Hypothalamus (tissue), 51 donors: ENCODE measurements at places on chromosomes 6 and 20.

DNA sequence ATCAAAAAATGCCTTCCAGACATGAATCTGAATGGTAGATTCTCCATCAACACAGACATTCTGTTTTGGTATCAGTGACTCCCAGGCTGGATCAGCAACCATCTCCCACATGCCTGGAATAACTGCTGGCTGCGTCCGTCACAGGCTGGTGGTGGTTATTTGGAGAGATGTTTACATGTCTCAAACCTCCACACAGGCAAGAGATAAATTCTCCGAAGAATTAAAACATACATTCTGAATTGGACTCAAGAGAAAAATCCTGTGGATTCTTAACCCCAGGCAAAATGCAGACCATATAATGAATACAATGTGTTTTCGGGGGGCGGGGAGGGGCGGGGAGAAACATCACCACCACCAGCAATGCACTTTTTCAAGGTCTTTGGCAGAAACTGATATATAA is 108.2 kb downstream of the THBS2 start:
- no peak for DNase-seq

DNA sequence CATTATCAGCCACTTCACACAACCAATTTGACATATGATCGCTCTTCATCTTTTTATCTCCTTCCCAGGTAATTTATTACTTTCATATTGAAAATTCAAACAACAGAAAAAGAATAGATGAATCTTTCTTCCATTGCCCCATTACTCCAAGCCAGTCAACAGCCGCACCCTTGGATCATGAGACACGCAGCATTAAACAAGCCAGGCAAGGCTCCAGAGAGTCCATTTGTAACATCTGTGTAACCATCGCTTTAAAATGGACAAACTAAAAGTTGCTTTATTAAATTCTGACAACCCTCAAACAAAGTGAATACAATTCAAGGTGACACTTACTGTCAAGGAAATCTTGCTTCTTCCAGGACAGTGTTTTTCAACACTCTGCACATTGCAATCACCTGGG is 200.3 kb downstream of the EPM2A start:
- DNase-seq: no peak

- no peak for DNase-seq
Measured at GRCh38 chr20:30922129-30922528, 335.3 kb upstream of the DEFB115 start.

DNA sequence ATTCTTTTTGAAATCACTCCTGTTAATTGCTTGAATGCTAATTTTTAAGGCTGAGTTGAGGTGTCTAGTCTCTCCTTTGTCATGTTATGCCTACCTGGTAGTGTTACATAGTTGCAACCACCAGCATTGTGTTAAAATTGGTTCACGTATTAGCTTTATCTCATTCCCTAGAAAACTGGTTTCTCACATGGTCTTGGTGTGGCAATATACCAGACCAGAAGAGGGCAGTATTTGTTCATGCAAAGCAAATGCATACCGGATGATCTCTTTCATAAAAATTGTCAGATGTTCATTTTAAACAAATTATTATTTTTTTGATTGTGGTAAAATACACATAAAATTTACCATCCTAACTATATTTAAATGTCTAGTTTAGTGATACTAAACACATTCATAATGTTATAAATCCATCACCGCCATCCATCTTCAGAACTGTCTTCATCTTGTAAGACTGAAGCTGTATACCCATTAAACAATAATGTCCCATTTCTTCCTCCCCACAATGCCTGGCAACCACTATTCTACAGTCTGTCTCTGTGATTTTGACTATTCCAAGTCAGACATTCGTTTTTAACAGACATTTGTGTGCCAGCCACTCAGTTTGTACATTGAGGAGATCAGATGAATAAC is 92.8 kb downstream of the ATRN start:
- DNase-seq: no peak
